AG04450 (cell line): ENCODE measurements at places on chromosomes 13 and 19.
A peak's percentile ranks its signal among the peaks of the same experiment; 100 is the strongest.

GRCh38 chr13:109113427-109113826 is 484.0 kb downstream of the MYO16 start:
- no peak for DNase-seq

GRCh38 chr13:60617991-60618733 is 221.1 kb downstream of the TDRD3 start:
- DNase-seq = no peak

DNA sequence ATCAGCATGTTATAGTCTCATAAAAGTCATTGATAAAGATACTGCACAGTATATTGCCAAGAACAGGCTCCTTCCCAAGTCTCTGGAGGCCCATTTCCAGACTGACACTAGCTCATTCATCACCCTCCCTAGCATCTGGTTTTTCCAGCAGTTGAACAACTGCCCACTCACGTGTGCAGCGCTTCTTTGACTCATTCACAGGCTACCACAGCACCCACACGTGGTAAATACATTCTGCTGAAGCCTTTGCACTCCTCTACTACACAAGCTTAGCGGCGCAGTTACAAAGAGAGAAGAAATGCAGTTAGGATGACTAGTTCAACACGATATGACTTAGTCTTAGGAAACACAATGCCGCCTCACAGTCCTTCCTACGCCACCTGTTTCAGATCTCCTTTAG is 87.7 kb downstream of the DOCK9 start:
- DNase-seq = peak; percentile 30

- DNase-seq = no peak
Measured at GRCh38 chr19:10836479-10837330, 693 bp upstream of the TMED1 start.

DNA sequence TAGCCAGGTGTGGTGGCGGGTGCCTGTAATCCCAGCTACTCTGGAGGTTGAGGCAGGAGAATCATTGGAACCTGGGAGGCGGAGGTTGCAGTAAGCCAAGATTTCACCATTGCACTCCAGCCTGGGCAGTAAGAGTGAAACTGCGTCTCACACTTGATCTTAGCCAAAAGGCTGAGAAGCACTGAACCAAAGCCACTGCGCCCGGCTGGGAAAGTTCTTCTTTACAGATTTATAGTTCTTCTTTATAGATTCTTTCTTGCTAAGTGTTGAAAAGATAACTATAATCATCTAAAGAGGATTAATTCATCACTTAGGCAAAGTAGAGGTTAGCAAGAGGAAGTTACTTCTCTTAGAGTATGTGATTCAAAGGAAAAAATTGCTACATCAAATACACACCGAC is 11.1 kb downstream of the ZNF417 start:
- DNase-seq = no peak

GRCh38 chr13:32889986-32890565 is 126.1 kb upstream of the KL start:
- no peak for DNase-seq

DNA sequence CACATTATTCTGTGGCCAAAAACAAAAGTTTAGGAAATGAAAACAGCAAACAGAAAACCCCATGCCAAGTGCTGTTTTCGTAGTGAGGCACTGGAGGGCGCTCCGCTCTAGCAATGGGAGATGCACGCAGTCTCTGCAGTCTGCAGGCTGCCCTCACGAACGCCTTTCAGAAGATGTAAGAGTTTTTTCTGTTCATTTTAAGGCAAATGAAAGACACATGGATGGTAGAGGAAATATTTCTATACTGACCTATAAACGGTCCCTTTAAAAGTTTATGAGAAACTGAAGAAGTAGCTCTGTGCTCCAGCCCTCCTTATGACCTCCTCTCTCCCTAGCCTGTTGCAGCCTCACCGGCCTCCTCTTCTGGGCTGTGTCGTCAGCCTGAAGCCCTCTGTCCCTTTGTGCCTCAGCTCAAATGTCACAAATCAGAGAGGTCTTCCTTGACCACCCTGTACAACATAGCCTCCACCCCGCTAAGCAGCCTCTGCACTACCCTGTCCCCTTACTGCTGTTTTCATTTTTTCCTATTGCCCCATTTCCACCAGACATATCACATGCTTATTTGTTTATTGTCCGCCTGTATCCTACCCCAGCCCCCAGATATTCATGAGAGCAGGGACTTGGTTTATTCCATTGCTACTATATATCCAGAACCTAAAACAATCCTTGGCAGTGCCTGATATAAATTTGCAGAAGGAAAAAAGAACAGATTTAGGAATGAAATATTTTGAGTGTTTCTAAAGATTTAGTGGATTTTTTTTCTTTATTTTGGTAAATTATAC is 116.4 kb downstream of the TM9SF2 start:
- no peak for DNase-seq

DNA sequence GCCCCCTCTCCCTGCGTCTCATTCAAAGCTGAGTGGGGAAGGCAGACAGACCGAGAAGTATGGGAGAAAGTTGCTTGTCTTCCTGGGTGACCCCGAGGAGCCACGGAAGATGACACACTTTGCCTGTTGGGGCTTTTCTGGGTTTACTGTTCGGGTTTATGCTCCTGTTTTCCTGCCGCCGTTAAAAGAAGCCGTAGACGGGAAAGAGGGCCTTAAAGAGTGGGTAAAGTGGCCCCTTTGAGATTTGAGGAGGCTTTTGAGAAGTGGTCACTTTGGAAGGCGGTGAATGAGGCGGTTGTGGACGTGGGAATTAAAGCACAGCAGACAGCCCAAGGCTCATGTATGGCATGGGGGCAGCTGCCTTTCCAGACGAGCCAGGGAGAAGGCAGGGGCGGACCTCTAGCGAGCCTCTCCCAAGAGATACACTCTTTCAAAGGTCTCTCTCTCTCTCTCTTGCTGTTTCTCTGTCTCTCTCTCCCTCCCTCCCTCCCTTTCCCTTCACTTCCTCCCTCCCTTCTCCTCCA is 493 bp upstream of the LHFPL6 start:
- no peak for DNase-seq

DNA sequence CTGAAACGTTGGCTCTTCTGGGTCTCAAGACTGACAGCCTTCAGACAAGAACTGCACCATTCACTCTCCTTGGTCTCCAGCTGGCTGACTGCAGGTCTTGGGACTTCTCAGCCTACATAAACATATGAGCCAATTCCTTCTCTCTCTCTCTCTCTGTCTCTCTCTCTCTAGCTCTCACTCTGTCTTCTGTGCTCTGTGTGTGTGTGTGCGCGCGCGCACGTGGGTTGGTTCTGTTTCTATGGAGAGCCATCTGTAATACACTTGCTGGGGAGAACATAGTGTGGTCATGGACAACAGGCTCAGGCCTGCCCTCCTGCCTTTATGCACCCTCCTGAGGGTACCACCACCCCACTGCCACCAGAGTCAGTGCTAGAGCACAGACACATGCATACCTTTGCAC is 13.7 kb upstream of the SERPINE3 start:
- no peak for DNase-seq
